ENCODE measurements at places on chromosomes 13 and 19.

DNA sequence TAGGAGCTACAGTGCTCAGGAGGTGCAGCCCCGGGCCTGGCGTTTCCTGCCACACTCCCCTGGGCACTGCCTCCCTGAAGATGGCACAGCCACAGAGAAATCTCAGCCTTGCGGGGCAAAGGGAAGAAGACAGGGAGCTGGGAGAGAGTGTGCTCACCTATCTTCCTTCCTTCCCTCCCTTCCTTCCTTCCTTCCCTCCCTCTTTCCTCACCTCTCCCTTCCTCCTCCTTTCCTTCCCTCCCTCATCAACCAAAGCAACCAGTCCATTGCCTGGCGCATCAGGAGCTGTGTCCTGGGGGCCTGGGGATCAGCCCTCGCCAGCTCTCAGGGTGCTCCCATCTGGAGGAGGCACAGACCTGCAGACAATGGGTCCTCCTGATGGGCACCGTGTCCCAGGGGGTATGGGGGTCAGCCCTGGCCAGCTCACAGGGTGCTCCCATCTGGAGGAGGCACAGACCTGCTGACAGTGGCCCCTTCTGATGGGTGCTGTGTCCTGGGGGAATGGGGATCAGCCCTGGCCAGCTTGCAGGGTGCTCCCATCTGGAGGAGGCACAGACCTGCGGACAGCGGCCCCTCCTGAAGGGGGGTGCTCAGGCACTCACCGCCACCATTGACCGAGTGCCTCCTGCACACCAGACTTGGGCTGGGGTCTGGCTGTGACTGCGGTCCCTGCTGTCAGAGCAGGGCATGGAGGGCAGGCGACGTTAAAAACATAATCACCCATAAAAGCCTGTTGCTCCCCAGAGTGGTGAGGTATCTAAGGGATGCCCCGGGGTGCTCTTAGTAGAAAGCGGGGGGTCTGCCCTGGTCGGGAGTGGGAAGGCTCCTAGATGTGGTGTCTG, 120.2 kb downstream of the URI1 start:
- DNase-seq, result no peak

DNA sequence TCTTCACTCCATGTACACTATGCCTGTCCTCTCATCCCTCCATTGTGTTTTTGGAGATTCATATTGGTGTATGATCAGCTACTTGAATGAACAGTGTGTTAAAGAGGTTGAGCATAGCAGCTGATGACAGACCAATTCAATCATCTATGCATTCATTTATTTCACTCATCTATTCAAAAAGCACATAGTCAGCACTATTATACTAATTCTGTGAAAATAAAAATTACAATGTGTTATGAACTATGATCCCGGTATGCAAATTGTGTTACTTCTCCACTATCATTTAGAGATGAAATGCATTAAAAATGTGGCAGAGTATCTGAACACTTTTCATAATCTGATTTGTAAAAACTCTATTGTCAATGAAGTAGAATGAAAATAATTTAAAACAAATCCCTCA, 5.9 kb downstream of the TRPC4 start:
- no peak for DNase-seq

DNA sequence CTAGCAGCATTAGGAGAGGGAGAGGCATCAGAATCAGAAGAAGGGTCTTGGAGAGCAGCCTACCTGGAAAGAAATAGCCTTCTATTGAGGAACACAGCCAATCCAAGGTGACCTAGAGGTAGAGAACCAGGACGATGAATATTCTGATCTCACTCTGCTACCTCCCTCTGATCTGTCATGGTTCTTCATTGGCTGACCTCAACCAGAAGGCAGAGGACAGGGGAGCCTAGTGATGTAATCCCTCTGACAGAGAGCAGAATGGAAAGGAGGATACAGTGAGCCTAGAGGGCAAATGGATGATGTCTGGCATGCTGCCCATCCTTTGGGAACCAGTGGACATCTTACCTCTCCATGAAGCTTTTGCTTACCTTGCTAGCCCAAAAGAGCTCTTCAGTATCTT, 3.6 kb downstream of the ZNF507 start:
- no peak for DNase-seq

GRCh38 chr13:74485757-74486156, 351.6 kb upstream of the KLF12 start:
- DNase-seq, result no peak

DNA sequence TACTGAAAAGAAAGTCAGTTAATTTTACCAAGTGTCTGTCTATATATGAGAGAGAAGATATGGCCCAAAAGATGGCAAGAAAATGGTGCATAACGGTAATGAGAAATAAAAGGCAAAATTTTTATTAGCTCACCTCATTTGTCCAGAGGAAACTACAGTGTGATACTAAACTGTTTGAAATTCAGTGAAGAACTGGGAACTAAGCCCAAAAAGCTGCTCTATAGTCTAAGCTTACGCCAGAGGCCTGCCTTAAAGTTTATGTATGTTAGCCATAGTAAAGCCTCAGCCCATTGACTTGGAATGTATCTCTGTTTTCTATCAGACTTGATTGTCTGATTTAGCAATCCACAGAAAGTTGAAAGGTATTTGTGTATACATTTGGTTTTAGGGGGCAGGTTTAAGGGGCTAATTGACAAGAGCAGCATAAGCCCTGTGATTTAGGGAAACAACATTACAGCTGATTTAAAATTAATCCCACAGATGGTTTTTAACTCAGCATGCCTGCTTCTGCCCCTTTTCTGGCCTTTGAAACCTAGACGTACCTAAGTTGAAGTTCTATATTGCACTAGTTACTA, 91.0 kb upstream of the MAB21L1 start:
- DNase-seq, result no peak

GRCh38 chr19:55345818-55346724, 6.4 kb downstream of the KMT5C start:
- DNase-seq, result no peak

Data from CD4-positive, alpha-beta T cell treated with Interleukin-1 beta for 1 hour (primary cell).